ENCODE measurements at places on chromosomes 3 and 15.
A peak's percentile ranks its signal among the peaks of the same experiment; 100 is the strongest.

GRCh38 chr15:78676424-78677110 is 35.6 kb upstream of the CHRNB4 start:
- DNase-seq: no peak

GRCh38 chr3:165983284-165983683 is 146.1 kb upstream of the BCHE start:
- DNase-seq: no peak

DNA sequence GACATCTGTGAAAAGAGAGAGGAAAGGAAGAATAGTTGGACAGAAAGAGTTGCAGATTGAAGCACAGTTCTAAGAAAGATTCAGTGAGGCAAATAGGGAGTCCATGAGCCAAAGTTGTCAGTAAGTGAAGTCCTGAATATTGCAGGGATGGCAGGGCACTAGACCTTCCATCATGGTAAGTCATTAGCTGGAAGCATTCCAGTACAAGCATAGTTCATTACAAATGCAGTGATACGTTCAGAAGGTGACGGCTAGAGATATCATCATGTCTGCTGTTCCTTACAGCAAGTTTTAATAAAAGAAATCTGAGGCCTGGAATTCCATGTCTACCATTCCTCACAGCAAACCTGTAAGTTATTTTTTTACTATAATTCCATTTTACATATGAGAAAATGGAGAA is 720.1 kb downstream of the GBE1 start:
- no peak for DNase-seq

- no peak for DNase-seq
Observed at GRCh38 chr3:15682561-15683185, 81.1 kb downstream of the BTD start.

- no peak for DNase-seq
Observed at GRCh38 chr15:29400701-29401100, 131.1 kb upstream of the NSMCE3 start.

DNA sequence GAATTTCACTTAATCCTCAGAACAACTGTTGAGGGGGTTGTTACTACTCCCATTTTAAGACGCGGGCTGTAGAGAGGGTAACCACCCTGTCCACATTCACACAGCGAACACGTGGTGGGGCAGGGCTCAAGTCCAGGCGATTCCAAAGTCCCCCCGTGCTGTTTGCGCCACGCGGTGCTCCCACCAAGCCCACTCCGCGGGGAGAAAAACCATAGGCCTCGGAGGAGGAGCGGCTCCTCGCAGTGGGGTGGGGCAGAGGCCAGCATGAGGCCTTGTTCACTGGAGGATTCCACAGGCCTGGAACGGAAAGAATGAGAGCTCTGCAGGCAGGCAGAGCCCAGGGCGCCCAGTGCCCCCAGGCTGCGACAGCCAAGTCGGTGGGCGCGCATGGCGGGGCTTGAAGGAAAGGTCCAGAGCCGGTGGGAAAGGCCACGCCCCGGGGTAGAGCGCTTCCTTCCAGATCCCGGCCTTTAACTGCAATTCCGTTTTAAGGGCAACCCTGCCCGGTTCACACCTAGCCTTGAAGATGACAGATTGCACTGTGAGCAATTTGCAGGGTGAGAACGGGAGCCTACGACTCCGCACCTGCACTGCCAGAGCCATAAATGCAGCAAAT is 161.8 kb upstream of the TBL1XR1 start:
- DNase-seq: peak; percentile 47

- no peak for DNase-seq
Observed at GRCh38 chr15:76753131-76753530, 152.0 kb downstream of the SCAPER start.

GRCh38 chr3:140251678-140252077 is 316.7 kb downstream of the CLSTN2 start:
- DNase-seq: no peak

Data from CD4-positive, alpha-beta T cell treated with Interleukin-15 for 1 hour (primary cell).